Right ventricle myocardium superior (tissue), 1 donor: ENCODE measurements at places on chromosomes 12 and 14.

- no peak for DNase-seq
These were observed 175.2 kb upstream of the BCL2L14 start for GRCh38 chr12:11895421-11896078.

DNA sequence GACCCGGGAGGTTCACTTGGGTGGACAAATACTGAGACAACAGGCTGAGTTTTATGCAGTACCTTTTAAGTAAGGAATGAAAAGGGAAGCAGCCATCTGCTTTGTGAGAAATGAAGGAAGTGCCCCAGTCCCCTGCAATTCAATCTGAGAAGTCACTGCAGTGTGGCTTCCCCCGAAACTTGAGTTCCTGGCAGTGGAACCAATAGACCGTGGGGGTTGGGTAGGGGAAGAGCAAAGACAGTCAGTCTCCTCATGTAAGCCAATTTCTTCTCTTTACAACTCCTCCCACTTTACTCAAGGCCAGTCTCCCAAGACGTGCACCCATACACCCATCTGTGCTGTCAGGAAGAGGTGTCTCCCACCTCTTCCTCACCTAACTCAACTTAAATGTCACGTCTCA is 206.5 kb downstream of the BCAT1 start:
- peak; percentile 48 for DNase-seq

DNA sequence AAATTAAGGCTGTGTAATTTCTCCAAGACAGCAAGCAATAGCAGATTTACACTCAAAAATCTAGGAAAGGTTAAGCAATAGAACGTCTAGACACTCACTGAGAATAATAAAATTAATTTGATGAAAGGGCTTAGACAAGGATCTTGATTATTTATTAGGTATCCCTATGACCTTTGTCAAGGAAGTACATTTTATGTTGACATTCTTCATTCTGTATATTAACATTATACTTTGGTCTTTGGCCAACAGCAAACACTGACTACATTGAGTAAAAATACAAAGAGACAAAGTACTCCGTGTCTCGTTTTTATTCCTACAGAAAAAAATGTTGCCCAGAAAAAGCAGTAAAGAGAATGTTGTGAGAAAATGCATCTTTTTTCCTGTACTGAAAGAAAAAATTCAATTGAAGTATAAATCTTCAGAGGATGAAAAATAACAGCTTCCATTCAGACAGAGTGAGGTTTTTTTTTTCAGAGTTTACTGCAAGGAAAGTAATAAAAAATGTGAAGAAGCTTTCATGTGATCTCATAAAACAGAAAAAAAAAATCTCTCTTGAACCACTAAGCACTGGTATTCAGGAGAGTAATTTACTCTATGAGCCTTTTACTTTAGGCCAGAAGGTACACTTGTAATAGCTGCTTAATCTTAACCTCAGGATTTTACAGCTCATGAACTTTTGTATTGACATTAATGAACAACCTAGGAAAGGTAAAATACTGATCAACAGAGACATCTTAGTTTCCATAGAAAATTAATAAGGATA is 605.0 kb downstream of the FSCB start:
- no peak for DNase-seq

- DNase-seq, result no peak
These were observed 28.5 kb upstream of the KRR1 start for GRCh38 chr12:75539889-75540288.

DNA sequence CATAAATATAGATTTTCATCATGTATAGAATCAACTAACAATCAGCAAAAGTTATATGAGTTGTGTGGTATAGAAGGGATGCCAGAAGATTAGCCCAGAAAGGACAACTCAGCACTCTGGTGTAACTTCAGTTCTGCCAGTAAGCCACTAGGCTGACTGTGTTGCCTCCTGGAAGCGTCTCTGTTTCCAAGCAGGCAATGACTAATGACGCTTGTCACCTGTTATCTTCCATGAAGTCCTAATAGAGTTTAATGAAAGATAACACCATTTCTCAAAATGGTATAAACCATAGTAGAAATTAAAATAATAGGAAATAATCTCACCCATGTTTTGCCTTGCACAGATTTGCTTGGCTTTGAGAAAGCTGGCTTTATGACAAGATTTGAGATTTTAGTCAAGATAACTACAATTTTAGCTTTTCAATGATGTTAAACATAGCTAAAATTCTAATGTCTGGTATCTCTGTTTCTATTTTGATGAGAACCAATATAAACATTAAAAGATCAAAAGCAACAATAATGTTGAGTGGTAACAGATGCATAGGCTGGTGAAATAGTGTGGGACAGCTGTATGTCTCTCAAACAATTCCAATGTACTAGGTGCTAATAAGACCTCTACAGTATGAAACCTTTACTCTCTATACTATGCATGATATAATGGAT is 9.0 kb upstream of the RNU6-7 start:
- DNase-seq, result no peak

GRCh38 chr14:72742838-72743195 is 151.1 kb downstream of the DPF3 start:
- no peak for DNase-seq

DNA sequence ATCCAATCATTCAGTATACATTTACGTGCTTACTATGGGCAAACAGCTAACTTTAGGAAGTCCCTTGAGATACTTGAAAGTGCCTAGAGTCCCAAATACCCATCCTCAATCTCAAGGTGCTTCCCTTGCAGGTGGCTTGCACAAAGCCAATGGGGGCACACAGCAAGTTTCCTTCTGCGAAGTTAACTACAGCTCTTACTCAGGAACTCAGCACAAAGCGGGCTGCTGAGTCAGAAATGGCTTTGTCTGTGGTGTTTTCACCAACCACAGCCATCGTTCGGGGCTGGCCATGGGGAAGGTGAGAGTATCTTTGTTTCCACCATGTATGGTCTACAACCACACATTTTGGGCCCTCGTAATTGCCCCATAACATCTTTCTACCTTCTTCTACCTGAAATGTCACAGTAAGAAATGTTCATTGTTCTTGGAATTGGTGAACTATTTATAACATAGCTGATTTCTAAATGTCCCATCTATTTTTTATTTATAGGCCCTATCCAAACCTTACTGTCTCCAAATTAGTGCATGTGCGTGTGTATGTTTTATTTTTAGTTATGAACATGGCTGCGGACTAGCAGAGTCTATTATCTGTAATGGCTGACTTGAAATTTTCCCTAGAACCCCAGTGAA is 13.9 kb downstream of the MFAP5 start:
- no peak for DNase-seq

- no peak for DNase-seq
These were observed 41.8 kb upstream of the CCDC196 start for GRCh38 chr14:66444271-66444927.

- DNase-seq, result no peak
These were observed 91.0 kb downstream of the TBX3 start for GRCh38 chr12:114592946-114593345.

GRCh38 chr12:57005980-57006808 is at the start of gene ZBTB39:
Gene ZBTB39, minus strand, starts transcription at chr12:57006546. Its CDS starts 1,629 bp downstream, at chr12:57004917.
- DNase-seq, result peak; percentile 73

DNA sequence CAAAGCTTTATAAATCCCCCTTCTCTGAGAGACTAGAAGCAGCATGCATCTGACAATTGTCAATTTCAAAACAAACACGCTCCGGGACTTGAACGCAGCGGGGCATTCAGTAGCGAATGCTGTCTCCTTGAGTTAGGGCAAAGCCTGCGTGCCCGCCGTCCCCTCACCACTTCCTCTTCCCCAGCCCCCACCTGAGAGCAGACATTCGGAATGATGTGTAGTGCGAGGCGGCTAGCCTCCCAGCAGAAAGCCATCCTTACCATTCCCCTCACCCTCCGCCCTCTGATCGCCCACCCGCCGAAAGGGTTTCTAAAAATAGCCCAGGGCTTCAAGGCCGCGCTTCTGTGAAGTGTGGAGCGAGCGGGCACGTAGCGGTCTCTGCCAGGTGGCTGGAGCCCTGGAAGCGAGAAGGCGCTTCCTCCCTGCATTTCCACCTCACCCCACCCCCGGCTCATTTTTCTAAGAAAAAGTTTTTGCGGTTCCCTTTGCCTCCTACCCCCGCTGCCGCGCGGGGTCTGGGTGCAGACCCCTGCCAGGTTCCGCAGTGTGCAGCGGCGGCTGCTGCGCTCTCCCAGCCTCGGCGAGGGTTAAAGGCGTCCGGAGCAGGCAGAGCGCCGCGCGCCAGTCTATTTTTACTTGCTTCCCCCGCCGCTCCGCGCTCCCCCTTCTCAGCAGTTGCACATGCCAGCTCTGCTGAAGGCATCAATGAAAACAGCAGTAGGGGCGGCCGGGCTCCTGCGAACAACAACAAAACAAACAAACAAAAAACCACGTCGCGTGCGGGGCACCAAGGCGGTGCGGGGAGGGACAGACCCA is 2.2 kb downstream of the PRMT8 start:
- DNase-seq, result peak; percentile 62
